ENCODE measurements at places on chromosomes 5 and 9. TPM values are rescaled to one million over a fixed set of nuclear protein-coding genes. Genes with fewer than 3 reads are reported as not detected.

The TEX48 gene
- not detected for polyA plus RNA-seq

The SLC25A2 gene
- polyA plus RNA-seq: 0.04 TPM

DNA sequence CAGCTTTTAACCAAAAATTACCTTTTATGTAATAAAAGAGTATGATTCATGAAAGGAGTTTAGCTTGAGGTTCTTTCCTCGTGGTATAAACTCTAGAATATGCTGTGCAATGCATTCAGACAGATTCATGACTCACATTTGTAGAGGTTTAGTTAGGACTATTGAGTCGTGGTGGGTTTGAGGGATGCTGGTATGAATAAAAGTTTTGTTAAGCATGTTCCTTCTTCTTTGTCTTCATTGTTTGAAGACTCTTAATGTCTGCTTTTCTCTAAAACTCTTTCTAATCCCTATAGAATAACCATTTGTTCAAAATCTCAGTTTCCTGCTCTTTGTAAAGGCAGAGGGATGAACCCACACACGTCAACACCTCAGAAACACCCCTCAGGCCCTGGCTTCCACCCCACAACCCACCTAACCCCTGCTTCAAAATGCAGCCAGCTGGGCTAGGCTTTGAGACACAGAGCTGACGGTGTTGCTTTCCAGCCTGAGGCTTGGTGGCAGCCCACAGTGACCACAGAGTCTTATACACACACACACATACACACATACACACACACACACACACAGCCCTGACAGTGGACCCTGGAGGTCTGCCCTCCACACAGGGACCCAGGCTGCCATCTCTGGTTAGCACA lies 69.0 kb upstream of the IRX1 start:
- no peak for DNase-seq

DNA sequence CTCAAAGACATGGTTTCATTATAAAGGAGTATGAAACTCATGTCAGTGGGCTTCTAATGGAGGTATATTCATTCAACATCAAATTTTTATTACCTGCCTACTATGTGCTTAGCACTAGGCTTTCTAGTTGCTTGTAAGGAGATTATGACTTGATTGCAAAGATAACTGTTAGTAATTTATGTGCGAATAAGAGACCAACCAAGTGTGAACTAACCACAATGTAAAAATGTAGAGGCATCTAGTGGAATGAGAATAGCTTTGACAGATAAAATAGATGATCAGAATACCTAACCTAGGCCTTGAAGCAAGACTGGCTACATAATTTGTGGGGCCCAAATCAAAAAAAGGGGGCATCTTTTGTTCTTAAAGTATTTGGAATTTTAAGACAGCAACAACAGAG lies 13.0 kb upstream of the PPP2R2B start:
- DNase-seq: no peak

DNA sequence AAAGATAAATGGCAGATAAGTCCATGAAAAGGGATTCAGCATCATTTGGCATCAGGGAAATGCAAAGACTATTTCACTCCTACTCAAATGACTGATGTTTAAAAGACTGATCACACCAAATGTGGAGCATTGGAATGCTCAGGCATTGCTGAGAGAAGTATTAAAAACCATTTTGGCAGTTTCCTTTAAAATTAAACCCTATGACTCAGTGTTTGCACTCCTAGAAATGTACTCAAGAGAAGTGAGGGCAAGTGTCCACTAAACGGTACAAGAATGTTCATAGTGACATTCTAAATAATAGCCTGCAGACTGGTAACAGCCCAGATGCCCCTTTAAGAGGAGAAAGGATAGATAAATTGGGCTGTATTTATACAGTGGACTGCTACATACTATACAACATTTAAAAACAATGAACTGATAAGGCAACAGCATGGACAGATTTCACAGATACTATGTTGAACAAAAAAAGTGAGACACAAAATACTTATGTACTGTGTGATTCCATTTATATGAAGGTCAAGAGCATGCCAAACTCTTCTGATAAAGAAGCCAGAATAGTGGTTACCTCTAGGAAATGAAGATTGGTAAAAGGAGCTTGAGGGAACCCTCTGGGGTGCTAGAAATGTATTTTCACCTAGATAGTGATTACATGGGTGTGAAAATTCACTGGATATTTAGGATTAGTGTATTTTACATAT lies 24.6 kb downstream of the APC start:
- no peak for DNase-seq

The DOCK8 gene
- polyA plus RNA-seq: 0.82 TPM

The PCA3 gene
- 0.07 TPM for polyA plus RNA-seq

GRCh38 chr5:51691538-51692079 lies 308.4 kb downstream of the ISL1 start:
- DNase-seq: no peak

DNA sequence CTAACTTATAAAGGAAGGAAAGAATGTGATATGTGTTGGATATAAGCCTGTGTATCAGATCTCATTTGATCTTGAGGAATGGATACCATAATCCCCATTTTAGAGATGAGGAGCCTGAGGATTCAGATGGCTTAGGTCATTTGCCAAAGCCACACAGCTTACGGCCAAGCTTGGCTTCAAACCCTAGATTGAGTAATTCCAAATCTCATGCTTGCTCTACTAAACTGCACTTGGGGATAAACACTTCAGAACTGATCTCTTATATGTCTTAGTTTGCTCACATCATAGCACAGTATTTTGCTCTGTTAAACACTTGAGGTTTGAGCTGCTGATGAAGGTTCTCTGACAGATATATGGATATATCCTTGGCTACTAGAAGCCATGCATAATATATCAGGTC lies 504.4 kb downstream of the NTRK2 start:
- no peak for DNase-seq

The COQ4 gene
- polyA plus RNA-seq: 32.3 TPM

The MELK gene
- 0.18 TPM for polyA plus RNA-seq

The GPR151 gene
- not detected for polyA plus RNA-seq

Data from psoas muscle (tissue), 8 donors.